ENCODE measurements at places on chromosomes 16 and 17.
A peak's percentile ranks its signal among the peaks of the same experiment; 100 is the strongest.

DNA sequence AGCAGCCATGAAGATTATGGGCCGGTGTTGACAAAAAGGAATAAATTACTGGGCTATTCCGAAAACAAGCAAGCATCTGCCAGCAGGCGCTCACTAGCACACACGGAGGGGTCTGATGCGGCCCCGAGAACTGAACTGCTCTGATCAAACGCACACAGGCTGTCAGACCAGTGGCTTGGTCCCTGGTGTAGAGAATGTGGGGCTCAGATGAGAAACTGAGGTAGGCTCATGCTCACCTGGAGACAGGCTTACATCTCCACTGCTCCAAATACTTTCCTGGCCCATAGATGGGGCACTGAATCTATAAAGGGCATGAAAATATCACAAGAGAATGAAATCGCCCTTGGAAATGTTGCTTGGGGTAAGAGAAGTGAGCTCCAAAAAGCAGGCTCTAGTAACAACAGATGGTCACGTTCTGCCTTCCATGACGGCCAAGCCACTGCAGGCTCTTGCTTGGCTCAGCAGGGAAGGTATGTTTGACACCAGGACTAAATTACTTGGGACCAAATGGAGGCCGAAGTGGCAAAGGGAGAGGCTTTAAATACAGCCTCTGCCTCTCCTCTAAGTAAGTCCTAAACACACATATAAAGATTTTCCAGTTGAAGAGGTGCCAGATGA, 5.4 kb downstream of the ABR start:
- DNase-seq: no peak

GRCh38 chr17:3551189-3551588, 6.4 kb downstream of the TRPV3 start:
- no peak for DNase-seq

- no peak for DNase-seq
Observed at GRCh38 chr17:6023036-6023831, 46.9 kb upstream of the WSCD1 start.

DNA sequence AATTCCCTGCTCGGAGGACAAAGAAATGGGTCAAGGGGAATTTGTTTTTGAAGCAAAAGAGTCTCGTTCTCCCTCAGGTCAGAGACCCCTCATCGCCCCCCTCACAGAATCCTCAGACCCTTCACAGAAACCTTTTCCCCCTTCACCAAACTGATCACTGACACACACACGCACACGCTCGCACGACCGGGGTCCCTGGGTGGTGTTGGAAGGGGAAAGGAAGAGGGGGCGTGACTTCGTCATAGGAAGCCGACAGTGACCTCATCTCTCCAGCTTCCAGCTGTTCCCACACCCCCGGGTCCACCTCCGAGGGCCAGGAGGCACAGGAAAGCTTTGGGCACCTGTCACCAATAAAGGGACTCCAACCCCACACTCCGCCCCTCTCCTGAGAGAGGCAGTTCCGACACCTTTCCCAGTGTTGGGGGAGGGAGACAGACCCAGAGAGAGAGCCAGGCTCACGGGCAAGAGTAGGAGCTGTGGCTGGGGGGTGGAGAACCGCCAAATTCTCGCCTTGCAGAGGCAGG, 1.2 kb downstream of the ASGR1 start:
- DNase-seq: no peak

- DNase-seq: peak; percentile 98
Observed at GRCh38 chr17:76515274-76515949, 14.2 kb upstream of the RHBDF2 start.
